B cell (primary cell): ENCODE measurements at places on chromosomes 7 and 10. TPM values are rescaled to one million over a fixed set of nuclear protein-coding genes. Genes with fewer than 3 reads are reported as not detected.

- no peak for DNase-seq
Measured at GRCh38 chr7:120949998-120950538, 509 bp upstream of the ING3 start.

- DNase-seq, result no peak
Measured at GRCh38 chr7:127885843-127886242, 145.4 kb downstream of the LRRC4 start.

DNA sequence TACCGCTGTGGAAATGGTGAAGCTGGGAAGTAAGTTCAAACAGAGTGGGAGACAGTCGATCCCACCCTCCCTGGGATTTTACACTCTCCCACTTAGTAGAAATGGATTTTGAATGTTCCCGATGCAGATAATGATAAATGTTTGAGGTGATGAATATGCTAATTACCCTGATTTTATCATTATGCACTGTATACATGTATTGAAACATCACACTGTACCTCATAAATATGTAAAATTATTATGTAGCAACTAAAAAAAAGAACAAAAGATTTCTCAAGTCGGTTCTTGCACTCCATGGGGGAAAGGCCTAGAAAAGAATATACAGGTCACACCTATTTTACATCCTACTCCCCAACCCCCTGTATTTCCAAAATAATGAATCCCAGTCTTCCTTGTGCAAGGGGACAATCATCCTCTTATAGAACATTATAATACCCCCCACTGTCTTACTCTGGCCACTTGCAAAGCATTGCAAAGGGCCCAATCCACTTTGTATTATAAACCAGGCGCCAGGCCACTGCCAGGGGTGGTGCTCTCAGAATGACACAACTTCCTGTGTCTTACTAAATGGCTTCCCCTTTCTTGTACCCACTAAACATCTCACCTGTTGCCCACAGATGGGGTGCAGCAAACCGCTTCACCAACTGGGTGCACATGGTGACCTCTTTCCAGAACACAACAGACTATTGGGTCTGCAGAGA, 20.6 kb upstream of the OR2AE1 start:
- DNase-seq, result no peak

The MGAM2 gene
- total RNA-seq, result not detected in 2 replicates

DNA sequence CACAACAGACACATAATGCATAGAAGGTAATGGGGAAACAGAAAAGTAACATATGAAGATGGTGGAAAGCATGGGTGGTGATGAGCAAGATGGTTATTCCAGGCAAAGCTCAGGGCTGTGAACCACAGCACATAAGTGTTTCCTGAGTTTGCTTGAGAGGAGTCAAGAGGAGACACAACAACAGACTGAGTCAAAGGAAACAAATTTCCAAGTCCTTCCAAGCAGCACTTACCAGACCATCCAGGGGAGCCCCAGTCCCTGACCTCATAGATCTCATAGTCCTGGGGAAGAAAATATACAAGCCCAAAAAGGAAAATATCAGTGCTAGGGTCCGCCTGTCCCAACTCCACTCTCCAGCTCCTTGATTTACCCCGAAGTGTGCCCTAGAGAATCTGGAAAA, 216.6 kb upstream of the FZD1 start:
- DNase-seq, result no peak

The ANKRD30A gene
- total RNA-seq, result not detected in 2 replicates

DNA sequence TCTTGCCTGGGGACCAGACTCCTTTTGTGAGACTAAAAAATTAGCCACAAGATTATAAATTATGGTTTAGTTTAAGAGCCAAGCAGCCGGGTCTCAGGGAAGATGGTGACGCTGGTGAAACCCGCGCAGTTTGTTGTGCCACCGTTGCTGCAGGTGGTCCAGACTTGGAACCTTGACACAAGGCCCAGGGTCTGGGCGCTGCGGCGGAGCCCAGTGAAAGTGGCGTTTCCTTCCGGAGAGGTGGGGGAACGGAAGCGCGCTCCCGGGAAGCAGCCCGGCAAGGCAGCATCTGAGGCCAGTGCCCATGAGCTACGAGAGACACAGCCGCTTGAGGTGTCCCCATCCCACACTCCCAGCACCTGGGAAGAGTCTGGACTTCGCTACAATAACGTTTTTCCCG, 131.6 kb downstream of the SKIDA1 start:
- DNase-seq, result no peak
